GM23248 (cell line): ENCODE measurements at places on chromosomes 6 and 20.

DNA sequence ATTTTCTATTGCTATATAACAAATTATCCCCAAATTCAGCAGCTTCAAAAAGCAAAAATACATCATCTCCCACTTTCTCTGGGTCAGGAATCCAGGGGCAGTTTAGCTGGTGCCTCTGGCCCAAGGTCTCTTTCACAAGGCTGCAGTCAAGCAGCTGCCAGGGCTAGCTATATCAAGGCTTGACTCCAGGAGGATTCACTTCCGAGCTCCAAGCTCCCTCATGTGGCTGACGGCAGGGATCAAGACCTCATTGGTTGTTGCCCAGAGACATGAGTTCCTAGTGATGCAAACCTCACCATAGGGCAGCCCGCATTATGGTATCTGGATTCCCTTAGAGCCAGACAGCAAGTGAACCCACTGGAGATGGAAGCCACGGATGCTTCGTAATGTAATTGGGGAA lies 1.3 kb upstream of the VNN1 start:
- DNase-seq = peak; percentile 87

GRCh38 chr20:35597186-35597585 lies 18.4 kb upstream of the SPAG4 start:
- no peak for DNase-seq

- DNase-seq = peak; percentile 9
These were observed 146.4 kb downstream of the AKAP7 start for GRCh38 chr6:131281471-131282270.

GRCh38 chr20:2430538-2430937 lies 40.1 kb downstream of the SNRPB start:
- no peak for DNase-seq

DNA sequence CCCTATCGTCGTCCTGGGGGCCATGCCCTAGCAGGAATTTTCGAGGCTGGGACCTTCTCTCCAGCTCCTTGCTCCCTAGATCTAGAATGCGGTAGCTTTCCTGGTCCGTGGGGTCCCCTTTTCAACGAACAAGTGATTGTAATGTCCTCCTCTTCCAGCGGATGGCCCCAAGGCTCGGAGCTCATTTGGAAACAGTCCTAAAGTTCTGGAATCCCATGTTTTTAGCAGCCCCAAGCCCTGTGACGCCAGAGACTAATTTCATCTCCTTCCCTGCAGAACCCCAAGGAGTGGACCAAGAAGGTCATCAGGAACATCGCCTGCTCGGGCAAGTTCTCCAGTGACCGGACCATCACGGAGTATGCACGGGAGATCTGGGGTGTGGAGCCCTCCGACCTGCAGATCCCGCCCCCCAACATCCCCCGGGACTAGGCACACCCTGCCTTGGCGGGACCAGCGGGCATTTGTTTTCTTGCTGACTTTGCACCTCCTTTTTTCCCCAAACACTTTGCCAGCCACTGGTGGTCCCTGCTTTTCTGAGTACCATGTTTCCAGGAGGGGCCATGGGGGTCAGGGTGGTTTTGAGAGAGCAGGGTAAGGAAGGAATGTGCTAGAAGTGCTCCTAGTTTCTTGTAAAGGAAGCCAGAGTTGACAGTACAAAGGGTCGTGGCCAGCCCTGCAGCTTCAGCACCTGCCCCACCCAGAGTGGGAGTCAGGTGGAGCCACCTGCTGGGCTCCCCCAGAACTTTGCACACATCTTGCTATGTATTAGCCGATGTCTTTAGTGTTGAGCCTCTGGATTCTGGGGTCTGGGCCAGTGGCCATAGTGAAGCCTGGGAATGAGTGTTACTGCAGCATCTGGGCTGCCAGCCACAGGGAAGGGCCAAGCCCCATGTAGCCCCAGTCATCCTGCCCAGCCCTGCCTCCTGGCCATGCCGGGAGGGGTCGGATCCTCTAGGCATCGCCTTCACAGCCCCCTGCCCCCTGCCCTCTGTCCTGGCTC lies 48.5 kb downstream of the PYGB start:
- peak; percentile 71 for DNase-seq

- peak; percentile 2 for DNase-seq
These were observed 365.3 kb upstream of the PTCHD4 start for GRCh38 chr6:48476257-48476656.
